ENCODE measurements at places on chromosomes 12 and 14.
A peak's percentile ranks its signal among the peaks of the same experiment; 100 is the strongest.

DNA sequence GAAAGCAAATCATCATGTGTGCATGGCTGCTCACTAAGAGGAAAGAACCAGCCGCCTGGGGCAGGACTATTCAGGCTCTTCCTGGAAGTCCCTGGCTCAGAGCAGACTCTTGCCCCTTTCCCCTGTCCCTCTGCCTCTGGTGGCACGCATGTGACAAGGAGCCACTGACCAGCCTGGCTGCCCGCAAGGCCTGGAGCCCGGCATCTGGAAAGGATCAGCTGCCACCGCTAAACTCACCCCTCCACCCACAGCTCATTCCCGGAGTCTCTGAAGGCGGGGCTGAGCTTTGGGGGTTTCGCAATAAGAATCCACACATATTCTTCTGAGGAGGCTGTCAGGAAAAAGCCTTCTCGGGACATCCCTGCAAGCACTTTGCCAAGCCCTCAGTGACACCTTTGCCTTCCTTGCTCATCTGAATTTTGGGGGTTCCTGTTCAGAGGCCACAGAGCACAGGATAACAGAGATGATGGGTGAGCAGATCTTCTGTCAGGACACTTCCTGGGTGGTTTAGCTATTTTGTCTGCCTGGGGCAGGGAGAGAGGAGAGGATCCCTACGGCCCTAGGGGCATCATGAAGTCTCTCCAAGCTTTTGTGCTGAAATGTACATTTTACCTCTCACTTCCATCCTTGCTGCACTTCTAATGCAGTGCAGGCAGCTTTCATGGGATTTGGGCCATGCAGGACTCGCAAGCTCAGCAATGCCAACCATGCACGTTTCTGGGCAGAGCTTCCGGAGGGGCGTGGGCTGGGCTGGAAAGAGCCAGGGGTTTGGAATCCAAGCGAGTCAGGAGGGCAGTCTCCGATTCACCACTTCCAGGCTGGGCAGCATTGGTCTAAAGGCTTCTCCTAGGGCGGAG lies 124.8 kb upstream of the MAP1LC3B2 start:
- DNase-seq: peak; percentile 96

- DNase-seq: no peak
These were observed 66.7 kb upstream of the AP4S1 start for GRCh38 chr14:30958555-30959407.

- no peak for DNase-seq
These were observed 353.1 kb downstream of the NAV3 start for GRCh38 chr12:78183824-78184223.

- DNase-seq: peak; percentile 69
These were observed 168.6 kb downstream of the TMTC3 start for GRCh38 chr12:88310666-88311065.

DNA sequence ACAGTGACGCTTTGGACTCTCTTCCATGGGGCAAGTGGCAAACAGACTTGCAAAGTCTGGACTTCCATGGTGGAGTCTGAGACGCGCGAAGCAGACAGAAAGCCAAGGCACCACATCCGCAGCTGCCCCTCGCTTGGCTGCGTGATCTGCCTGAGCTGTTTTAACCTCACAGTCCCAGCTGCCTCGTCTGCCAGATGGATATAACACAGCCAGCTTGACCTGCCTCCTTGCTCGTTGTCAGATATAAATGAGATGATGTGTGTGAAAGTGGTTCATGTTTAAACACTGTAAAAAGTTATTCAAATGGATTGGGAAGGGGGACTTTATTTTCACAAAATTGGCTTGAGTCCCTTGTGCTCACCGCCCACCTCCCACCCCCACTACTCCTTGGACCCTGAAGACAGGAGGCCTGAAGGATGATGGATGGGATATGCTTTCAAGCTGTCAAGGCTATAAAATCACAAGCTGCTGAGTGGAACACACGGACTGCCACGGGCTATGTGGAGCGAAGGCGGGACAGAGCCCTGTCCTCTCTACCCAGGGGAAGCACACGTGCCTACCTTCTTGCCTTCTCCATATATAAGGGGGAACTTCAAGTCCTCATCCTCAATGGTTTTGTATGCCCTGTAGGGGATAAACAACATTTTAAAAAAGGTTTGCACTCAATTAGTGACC lies 226.9 kb downstream of the MON2 start:
- DNase-seq: no peak

- no peak for DNase-seq
These were observed 96.2 kb upstream of the CPM start for GRCh38 chr12:69028941-69029729.

GRCh38 chr12:29578070-29578469 lies 80.6 kb upstream of the OVCH1 start:
- peak; percentile 54 for DNase-seq

GRCh38 chr12:39831587-39832315 lies 212.1 kb upstream of the ABCD2 start:
- peak; percentile 42 for DNase-seq

DNA sequence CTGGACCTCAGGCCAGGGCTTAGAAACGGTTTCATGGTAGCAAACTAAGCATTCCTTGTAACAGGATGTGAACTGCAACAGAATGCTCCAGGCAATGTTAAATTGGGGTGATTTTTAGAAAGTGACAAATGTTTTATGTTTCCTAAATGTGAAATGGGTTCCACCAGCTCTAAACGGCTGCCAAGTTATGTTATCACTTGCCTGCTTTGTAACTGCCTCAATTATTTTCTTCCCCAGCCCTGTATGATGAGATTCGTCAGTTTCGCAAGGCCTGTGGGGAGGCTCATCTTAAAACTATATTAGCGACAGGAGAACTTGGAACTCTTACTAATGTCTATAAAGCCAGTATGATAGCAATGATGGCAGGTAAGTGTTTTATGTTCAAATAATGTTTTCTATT lies 70.9 kb downstream of the DERA start:
- DNase-seq: no peak

- no peak for DNase-seq
These were observed 130.5 kb upstream of the CRY1 start for GRCh38 chr12:107223821-107224220.

GRCh38 chr12:52337054-52337453 lies 15.9 kb upstream of the KRT83 start:
- no peak for DNase-seq

DNA sequence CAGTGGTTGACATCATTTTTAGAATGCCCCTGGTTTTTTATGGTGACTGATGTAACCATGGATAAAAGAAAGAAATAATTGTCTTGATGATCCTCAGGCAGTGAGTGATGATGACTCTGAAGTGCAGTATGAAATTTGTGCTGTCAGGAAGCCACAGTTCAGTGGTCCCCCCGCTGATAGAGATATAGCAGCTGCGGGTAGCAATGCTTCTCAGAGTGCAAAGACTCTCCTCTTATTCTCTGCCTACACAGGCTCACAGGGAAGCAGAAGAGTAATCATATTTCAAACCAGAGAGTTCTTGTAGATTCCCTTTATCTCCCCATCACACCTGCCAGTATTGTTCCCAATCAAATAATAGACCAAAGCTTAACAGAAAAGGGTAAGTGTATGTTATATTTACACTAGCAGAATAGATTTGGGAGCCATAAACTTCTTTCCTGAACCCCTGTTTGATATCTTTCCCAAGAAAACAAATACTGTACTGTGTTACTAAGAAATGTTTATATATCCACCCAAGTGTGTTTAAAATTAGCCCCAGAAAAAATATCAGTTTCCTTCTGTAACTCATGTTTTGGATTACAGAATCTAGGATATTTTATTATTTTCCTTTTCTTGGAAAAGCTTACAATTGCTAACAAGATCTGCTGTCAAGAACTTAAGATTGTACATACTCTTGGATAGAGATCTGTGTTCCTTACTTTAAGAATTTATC lies 1817.4 kb upstream of the FLRT2 start:
- DNase-seq: no peak

- peak; percentile 8 for DNase-seq
These were observed 155.4 kb upstream of the FAR2 start for GRCh38 chr12:28993720-28994119.

GRCh38 chr12:66594688-66595087 lies 84.2 kb downstream of the GRIP1 start:
- DNase-seq: no peak

DNA sequence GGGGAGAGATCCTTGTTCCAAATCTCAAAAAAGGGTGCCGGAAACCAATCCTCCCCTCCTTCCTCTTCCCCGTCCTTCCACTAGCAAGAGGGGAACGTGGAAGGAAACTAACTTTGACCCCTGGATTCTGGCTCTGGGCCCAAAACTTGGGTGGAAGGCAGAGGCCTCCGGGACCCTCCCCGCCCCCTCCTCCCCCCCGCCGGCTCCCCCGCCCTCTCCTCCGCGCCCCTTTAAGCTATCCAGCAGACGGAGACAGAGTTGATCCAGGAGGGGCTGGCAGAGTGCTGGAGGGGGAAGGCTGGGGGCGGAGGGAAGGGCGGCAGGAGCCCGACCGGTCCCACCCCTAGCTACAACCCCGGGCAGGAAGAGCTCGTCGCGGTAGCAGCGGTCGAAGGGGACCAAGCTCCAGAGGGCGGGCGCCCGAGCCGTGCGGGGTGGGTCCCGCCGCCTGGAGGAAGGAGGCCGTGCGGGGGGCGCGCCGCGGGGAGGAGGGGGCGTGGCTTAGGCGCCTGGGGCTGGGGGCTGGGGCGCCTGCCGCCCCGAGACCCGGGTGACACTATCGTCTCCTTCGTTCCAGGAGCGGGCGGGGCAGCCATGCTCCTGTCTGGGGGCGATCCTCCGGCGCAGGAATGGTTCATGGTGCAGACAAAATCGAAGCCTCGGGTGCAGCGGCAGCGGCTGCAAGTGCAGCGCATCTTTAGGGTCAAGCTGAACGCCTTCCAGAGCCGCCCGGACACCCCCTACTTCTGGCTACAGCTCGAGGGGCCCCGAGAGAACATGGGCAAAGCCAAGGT lies at the start of gene NYNRIN:
Gene NYNRIN (plus strand): TSS at position 351 of the 794 bp plus-strand sequence. CDS start 244 bp downstream, at position 595.
- no peak for DNase-seq

DNA sequence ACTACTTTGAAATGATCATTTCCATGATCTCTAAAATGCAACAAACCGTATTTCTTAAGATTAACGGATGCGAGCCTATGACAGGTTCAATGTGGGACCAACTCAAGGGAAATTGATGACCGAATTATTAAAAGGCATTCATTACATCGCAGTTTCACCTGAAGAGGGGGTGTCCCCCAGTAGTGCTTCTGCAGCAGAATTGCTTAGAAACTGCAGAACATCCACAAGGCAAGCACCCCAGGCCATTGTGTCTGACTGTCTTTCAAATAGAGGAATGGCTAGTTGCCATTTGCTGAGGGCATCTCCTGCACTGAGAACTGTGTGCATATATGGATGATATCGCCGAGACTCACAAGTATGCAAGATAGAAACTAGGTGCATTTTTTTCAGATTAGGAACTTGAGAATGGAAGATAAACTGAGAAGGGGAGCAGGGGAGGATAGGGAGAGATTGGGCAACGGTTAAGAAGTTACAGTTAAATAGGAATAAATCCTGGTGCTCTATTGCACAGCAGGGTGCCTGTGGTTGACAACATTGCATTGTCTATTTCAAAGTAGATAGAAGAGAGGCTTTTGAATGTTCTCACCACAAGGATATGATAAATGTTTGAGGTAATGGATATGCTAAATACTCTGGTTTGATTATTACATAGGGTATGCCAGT lies 234.3 kb upstream of the PLEKHG7 start:
- no peak for DNase-seq

- DNase-seq: no peak
These were observed 61.2 kb downstream of the FBXL14 start for GRCh38 chr12:1533205-1533601.

DNA sequence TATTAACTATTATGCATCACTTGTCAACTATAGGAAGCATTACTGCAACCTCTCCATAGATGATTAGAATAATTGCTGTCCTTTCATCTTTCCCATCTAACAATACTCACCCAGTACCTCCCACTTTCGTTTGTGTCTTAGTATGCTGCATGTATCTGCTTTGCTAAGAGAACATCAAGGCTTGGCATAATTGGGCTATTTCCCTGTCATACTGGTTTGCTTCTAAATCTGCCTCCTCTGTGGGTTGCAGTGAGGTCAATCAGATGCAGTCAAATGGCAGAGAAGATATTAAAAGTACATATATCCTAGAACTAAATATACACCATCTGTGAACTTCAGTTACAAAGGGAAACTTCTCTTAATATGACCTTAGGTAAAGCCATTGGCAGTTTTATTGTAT lies 710.8 kb downstream of the DIO2 start:
- DNase-seq: no peak

GRCh38 chr14:32542507-32542906 lies 213.4 kb downstream of the AKAP6 start:
- no peak for DNase-seq
